AG09319 (cell line): ENCODE measurements at places on chromosomes 12 and 14.

DNA sequence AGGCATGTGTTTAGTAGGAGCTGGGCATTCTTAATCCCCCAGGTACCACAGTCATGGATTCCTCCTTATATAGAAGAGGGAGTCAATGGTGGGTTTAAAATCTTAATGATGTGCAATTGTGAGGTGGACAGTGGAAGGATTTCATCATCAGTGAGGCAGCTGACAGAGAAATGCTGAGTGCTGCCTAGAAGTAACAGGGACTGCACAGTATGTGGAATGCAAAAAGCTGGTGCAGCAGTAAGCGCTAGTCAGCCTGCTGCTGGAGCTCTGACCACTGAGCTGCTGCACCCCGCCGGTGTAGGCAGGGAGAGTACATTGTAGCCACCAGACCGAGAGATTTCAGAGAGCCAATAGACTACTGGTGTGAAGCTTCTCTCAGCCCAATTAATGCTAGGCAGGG lies 80.5 kb upstream of the DACT1 start:
- DNase-seq: no peak

- no peak for DNase-seq
Measured at GRCh38 chr12:76680940-76681339, 83.0 kb upstream of the ZDHHC17 start.

DNA sequence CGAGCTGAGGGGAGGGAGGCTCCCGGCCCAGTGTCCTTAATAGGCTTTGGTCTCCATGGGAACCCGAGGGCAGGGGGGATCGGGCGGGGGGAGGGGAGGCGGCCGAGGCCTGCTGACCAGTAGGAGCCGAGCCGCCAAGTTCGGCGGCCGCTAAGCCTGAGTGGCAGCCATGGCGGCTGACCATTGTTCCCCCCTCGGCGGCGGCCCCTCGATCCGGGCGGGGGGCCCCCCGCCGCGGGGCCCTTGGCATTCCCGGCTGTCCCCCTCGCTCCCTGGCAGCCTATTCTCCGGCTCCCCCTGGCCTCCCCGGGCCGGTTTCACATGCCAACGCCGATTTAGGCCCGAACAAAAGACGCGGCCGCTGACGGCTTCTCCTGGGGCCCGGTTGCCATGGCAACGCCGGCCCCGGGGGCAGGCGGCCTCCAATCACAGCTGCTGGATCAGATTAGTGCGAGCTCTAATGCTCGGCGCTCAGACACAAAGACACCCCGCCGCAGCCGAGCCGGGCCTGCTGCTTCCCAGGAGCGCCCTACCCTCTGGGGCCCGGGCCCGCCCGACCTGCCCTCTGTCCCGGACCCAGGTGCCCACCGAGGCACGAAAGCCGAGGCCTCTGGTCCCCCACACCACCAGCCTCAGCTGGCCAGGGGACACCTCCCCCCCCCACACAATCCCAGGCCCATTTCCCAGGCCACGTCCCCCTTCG lies 7.3 kb downstream of the MSI1 start:
- peak; percentile 25 for DNase-seq

DNA sequence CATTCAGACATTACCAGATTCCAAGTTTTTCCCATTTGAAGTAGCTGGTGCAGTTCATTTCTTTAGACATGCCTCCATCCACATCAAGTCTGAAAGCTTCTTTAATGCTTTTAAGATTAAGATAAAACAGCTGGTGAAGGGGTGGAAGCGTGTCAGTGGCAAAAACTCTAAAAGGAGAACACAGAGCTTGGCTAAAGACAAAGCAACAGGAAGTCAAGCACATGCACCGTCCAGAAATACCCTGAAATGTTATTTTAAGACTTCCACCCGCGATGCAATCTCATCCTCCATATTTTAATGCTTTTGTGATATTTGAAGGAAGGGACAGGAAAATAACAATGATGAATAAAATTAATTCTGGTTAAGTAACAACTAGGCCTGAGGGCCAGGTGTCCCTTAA lies 31.8 kb downstream of the PPM1H start:
- DNase-seq: no peak

DNA sequence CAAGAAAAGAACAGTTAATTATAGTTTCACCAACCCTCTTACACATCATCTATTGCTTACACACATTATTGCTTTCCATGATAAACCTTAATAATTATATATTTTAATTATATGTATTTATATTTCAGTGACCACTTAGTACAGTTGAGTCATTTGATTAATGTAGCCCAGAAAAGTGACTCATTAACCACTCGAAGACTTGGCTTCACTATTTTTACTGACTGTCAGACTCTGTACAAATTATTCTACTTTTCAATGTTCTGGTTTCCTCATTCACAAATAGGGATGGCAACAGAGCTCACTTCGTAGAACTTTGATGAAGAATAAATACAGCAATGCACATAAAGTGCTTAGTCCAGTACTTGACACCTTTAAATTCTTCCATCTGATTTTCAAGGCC lies 98.3 kb downstream of the CFAP54 start:
- no peak for DNase-seq

- no peak for DNase-seq
Measured at GRCh38 chr14:104559804-104560585, 19.6 kb upstream of the C14orf180 start.

GRCh38 chr12:26293612-26294011 lies 98.2 kb downstream of the SSPN start:
- no peak for DNase-seq

- no peak for DNase-seq
Measured at GRCh38 chr12:113134071-113134470, 1.5 kb downstream of the RASAL1 start.

- no peak for DNase-seq
Measured at GRCh38 chr12:70044167-70044566, 199.1 kb upstream of the CNOT2 start.

- no peak for DNase-seq
Measured at GRCh38 chr12:27845187-27845586, 65.2 kb upstream of the MANSC4 start.

DNA sequence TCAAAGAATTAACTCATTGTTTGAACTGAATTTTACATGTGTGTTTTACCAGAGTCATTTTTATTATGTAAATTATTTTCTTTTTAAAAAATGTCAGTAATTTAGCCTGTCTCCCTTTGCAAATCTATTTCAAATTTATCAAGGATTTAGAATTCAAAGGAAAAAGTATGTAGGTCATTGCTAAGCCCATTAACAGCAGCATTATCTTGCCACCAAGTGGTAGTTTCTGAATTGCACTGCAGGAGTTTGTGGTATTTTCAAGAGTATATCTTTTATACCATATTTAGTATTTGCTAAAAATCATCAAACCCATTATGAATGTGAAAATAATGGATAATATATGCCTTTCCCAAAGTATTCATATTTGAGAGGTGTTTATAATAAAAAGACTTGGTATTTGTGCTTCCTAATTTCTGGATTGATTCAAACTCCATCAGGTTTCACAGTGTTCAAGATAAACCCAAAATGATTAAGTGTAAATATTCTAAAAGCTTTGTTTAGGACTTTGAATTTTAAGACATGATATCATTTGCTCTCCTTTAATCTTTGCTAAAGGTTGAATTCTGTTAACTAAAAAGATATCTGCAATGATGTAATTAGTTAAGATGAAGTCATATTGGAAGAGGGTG lies 711.4 kb downstream of the FSCB start:
- DNase-seq: no peak

DNA sequence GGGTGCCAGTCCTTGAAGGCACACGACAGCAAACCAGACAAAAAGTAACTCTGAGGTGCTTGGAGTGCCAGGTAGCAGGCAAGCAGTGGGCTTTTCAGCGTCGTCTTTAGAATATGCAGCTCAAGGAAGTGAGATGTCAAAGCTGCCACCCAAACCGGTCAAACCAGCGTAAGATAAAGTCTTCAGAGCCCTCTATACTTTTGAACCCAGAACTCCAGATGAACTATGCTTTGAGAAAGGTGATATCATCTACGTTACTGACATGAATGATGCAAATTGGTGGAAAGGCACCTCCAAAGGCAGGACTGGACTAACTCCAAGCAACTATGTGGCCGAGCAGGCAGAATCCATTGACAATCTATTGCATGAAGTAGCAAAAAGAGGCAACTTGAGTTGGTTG lies 95.9 kb downstream of the TBX3 start:
- no peak for DNase-seq

GRCh38 chr12:11348439-11348838 lies 38.2 kb upstream of the PRB4 start:
- DNase-seq: no peak

DNA sequence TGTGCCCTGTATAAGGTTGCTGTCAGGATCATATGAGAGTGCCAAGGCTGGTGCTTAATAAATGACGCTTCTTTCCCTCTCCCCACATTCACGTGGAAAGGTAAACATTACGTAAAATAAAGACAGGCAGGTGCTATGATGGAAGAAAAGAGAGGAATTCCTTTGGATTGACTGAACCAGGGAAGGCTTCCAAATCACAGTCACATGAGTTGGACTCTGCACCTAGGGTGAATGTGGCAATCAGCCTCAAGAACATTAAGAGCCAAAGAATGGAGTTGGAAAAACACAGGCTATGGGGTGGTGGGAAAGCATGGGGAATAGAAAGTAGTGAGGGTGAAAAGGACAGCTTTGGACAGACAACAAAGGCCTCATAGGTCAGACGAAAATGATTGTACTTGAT lies 473.1 kb downstream of the VRK1 start:
- DNase-seq: no peak

DNA sequence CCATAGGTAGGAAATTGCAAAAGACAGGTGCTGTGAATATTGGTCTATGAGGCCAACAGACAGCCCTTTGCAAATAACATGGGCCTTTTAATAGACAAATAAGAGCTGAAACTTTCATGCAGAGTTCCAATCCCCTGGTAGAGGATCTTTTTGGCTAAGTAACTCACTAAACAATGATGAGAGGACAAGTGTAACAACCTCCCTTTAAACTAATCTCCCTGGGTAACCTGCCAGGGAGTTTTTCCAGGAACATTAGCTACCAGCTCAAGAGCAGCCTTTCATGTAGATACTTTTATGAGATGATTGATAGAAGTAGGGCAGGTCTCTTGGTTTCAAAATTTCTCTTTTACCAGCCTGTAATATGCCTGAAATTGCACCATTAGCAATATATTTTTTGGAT lies 13.8 kb upstream of the CACNA1C start:
- DNase-seq: no peak

GRCh38 chr12:10737249-10737648 lies 14.1 kb upstream of the YBX3 start:
- no peak for DNase-seq

DNA sequence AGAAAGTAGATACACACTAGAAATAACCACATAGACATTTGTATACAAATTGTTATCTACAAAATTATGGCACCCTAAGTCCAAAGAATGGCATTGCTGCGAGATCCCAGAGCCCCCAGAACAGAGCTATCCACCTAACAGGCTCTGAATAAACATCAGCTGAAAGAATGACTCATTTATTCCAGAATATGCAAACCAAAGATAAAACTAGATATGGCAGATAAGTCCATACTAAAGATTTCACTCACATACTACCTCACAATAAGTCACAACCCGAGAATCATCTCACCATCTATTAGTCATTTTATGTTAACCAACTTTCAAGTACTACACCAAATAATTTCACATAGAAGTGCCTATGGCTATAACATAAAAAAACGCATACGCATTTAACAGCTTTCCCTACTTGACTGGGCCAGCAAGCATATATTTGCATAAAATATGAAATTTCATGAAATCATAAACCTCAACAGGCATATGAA lies 5.6 kb downstream of the CNIH1 start:
- no peak for DNase-seq

DNA sequence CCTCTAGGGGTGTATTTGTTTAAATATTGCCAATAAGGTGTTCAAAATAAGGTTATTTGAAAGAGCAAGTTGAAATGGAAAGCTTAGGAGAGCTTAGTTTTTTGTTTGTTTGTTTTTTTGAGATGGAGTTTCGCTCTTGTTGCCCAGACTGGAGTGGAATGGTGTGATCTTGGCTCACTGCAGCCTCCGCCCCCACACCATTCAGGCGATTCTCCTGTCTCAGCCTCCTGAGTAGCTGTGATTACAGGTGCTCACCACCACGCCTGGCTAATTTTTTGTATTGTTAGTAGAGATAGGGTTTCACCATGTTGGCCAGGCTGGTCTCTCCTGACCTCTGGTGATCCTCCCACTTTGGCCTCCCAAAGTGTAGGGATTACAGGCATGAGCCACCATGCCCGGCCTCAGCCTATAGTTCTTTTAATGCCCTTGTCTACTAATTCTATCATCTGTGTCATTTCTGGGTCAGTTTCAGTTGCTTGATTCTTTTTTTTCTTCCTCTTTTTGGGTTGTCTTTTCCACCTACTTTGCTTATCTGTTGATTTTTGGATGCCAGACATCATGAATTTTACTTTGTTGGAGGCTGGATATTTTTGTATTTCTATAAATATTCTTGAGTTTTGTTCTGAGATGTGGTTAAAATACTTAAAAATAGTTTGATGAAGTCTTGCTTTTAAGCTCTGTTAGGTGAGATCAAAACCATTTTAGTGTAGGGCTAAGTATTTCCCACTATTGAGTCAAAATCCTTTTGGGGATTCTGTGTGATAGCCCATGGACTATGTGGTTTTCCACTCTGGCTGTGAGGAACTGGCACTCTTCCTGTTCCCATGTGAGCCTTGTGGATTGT lies 18.7 kb downstream of the RCOR1 start:
- no peak for DNase-seq

DNA sequence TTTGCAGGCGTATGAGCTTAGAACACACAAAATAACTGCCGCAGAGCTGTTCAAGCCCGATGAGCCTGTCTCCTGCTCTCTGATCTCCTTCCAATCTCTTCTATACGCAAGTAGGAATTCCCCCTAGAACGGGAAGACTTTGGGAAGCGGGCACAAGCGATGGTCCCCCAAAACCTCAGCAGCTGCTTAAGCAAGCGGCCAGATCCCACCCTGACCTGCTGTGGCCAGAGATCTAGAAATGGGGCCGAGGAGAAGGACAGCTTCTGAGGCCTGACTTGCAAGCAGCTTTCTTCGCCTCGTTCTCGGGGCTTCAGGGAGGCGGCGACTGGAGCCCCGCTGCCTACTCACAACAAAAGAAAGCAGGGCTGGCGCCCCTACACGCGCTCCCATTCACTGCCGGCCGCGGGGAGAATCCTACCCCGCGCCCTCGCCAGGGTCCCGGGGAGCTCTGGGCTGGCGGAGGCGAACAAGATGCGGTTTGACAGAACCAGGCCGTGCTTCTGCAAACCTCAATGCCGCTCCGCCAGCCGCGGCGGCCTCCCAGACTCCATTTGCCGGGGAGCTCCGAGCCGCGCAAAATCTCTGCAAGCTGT lies 922 bp downstream of the TBX5 start:
- DNase-seq: no peak
